ENCODE measurements at places on chromosomes 6 and 20.

DNA sequence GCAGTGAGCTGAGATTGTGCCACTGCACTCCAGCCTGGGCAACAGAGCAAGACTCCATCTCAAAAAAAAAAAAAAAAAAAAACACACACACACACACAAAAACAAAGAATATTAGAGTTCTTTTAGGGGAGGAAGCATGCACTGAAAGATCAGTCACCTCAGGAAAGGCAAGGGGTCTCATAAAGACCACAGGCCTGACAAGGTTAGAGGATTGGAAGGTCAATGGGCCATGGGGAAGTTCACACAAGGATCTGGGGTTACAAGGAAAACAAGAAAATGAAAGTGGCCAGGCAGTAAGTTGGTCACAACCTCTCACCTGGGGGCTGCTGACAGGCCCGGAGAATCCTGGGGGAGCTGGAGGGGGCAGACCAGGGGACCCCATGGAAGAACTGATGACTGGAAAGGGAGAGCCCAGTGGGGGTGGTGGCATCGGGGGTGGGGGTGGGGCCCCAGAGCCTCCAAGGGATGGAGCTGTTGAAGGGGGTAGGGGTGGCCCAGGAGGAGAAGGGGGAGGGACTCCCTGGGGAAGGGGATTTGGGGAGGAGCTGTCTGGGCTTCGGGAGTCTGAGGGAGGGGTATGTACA, 1.5 kb downstream of the RXRB start:
- DNase-seq: no peak

GRCh38 chr20:675033-675452, 559 bp downstream of the SCRT2 start:
- DNase-seq: no peak

GRCh38 chr6:20846602-20847028, 312.4 kb downstream of the CDKAL1 start:
- DNase-seq: no peak

DNA sequence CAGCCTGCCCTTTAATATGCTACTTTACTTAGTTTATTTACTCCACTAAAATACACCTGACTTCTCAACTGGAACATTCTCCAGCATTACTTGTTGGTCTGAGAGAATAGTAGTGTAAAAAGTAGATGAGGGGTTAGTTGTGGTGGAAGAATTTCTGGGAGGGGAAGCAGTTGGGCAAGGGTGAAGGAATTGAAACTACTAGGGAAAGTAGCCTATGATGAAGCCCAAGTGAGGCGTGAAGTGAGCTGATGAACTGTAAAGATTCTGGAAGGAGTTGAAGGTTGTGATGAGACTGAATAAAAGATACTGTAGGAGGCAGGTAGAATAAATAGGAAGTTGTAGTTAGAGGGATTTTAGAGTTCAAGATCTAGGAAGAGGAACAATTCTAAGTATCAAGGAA, 72.5 kb downstream of the ITCH start:
- no peak for DNase-seq

DNA sequence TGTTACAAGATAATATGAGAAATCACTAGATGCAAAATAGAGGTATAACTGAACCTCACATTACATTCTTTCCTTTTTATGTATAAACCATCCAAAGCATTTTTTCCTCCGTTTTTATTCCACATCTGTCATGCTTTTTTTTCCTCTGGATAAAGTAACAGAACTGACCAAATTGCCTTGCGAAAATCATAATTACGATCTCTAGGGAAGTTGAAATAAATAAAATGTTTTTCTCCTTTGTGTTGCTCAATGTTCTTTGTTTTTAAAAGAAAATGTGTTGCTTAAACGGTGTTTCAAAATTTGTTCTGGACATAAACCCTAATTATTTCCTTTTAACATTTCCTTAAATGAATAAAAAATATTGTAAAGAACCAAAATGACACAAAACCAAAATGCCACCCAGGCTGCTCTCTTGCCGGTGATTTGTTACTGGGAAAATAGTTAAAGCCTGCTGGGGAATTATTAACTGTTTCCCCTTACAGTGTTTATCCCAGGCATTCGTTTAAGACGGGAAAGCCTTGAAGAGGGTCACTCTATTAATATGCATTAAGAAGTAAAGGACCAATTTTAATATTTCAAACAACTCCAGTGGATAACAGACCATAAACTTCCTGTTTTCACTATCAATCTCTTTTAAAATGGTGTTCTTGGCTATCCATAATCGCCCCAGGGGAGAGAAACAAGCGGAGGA, 1.7 kb upstream of the ADGRB3 start:
- DNase-seq: no peak

- no peak for DNase-seq
Observed at GRCh38 chr6:147653631-147654030, 145.1 kb downstream of the SAMD5 start.

DNA sequence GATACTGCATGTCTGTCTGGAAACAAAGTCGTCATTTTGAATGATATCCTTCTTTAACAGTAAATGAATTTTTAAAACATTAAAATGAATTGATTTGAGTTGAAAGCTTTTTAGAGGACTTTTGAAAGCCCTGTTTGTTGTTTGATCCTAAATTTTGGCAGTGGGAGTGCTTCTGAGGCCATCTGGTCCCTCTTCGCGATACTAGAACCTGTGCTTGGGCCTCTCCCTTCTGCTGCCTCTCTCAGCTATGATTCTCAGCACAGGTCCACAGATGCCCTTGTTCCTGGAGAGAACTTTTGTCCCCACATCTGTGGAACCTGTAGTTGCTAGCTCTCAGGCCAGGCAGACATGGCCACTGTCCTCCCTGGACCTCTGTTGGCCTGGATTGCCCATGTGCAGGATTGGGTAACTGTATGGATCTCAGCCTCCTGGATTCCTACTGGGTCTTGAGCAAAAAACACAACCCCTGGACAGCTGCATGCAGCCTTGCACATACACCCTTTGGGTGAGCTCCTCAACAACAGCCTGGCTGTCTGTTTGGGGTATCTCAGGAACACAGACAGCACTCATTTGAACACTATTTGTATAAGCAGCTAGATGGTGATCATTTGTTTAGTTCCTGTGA, 21.9 kb downstream of the UST start:
- no peak for DNase-seq

- no peak for DNase-seq
Observed at GRCh38 chr20:39638731-39639130, 676.6 kb downstream of the DHX35 start.

GRCh38 chr20:13333036-13333435, 112.0 kb downstream of the ISM1 start:
- DNase-seq: no peak

- DNase-seq: no peak
Observed at GRCh38 chr20:5171790-5172164, 45.0 kb downstream of the CDS2 start.

Measured in SJSA1 (cell line).